ENCODE measurements at places on chromosomes 4 and X.
A peak's percentile ranks its signal among the peaks of the same experiment; 100 is the strongest.

DNA sequence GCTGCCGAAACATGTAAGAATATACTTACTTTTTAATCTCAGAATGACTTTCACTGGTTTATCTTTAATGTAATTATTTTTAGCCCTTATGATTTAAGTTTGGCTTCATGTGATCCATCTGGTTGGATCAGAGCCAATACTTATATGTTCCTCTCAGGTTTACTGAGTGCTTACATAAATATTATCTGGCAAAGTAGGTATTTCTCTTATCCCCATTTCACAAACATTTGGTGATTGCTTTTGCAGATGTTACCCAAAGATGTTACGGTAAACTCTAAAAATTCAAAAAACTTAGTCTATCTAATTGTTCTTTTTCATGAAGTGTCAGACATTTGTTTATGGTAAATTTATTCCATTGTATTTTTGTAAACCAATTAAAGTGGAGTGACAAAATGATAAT, 115.0 kb upstream of the TLL1 start:
- DNase-seq, result no peak

DNA sequence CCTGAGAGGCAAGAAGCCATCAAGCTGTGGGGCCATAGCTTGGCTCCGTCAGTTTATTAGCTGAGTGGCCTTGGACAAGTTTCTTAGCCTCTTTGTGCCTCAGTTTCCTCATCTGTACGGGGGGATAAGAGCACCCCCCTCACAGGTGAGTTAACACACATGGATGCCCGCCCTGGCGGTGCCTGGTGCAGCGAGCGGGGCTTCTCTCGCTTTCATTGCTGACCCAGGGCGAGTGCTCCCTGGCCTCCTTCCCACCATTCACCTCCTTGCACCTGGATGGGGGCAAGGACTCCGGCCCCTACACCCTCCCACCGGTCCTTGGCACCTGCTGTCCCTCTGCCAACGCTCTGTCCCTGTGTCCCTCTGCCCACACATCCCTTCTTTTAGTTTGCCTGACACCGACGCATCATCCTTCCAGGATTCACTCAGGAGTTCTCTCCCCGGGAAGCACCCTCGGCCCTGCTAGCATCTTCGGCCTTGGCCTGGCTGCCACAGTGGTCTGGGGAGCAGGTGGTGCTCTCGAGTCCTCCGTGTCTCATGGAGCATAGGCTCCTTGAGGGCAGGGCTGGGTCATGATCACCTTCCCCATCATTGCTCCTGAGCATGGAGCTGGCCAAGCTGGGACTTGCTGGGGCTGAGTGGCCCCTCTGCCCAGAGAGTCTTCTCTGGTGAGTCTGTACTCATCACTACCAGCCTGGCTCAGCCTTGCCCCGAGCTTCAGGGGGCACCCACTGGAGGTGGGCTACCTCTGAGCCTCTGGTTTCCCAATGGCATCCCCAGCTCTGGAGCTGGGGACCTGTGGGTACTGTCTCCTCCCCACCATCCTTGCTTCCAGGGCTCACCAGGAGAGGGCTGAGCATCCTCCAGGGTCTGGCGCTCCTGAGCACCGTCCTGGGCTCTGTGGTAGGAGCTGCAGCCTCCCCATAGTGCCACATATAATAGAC, 53.8 kb upstream of the SORCS2 start:
- no peak for DNase-seq

DNA sequence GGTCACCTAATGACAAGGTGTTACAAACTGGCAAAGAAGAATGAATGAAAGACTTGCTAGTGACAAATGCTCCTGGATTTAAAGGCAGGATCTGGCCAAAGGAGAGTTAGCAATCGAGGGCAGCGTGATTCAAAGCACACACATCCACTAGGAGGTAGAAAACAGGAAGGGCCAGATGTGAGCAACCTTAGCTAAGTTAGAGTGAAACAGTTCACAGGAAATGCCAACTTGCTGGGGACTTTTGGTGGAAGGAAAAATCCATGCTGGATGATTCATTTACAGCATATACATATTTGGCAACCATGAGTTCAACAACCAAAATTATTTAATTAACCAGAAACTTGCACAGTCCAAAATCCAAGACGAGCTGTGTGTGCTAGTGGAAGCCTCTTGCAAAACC, 276.9 kb downstream of the PTTG2 start:
- no peak for DNase-seq

GRCh38 chrX:13096728-13097127, 52.3 kb upstream of the FAM9C start:
- no peak for DNase-seq

DNA sequence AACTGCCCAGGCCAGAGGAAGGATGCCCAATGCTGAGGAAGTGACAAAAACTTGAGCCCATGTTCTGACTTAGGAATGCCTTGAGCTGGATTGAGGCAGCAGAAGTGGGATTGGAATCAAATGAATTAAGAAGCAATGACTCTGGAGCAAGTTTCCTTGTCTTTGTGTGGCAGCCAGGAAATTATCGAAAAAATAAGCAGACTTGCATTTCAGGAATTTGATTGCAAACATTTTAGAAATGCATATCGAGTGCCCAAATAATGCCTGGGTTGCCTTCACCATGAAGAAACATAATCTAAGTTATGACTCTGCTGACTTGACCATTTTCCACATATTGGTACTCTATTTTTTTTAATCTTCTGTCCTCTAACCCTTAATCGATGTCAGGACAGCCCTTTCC, 9.5 kb downstream of the CYTL1 start:
- no peak for DNase-seq

DNA sequence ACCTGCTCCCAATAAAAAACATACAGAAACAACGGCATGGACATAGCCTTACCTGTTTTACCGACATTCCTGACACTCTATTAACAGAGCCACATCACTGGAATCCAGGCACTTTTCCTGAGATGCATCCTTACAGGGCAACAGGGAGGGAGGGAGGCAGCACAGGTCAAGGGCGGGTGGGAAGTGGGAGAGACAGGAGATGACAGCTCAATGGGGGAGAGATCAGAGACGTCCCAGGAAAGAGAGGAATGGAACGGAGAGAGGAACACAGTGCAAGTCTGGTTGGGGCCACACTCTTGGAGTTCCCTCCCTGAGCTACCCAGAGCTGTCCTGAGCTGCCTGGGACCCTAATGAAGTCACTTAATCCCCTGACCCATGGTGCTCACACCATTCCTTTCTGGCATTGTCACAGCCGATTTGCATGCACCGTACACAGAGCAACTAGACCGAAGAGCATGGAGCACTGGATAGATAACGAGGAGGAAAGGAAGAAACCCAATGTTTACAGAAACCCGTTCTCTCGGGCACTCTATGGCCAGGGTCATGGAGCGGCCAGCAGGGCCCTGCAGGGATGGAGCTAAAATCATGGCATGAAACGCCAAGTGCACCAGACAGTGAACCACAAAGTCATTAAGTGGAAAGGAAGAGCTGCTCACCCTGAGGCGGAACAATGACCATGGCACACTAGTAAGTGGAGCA, 93.1 kb downstream of the NSUN7 start:
- DNase-seq, result no peak

DNA sequence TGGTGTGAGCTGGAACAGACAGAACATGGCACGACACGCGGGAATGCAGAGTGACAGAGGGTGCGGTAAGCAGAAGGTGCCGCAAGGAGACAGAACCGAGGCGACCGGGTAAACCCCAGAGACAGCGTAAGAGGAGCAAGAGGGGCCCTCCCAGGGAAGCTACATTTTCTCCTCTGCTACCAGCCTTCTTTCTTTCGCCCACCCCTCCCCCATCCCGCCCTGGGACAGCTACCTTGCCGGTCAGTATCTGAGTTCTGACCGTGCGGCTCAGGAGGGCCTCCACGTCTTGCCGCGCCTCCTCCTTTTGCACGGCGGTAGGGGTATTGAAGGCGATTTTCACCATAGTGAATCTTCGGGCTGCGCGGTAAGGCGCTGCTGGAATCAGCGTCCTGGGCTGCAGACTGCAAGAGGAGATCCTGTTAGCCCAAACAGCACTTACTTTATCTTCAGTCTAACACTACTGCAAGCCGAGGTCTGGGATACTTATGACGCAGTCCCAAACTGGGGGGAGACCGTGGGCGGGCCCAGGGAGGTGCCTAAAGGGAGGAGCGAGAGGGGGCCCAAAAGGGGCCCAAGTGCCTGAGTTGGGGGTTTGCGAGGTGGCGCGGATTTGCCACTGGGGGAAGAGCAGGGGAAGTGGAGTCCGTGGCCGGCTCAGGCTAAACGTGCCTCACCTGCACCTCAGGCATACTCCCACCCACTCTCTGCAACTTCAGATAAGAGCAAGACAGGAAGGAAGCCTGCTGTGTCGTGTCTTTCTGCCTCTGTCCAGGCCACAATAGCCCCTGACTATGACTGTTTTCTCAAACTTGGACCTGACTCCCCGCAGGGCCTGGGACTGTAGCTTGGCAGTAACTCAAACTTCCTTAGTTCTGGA, at the start of gene ITM2A:
Gene ITM2A (minus strand): TSS at position 462 of the 877 bp plus-strand sequence. CDS start 119 bp downstream, at position 343.
- DNase-seq, result peak; percentile 61

- no peak for DNase-seq
These were observed 13.3 kb downstream of the UBA6 start for GRCh38 chr4:67687636-67688035.

DNA sequence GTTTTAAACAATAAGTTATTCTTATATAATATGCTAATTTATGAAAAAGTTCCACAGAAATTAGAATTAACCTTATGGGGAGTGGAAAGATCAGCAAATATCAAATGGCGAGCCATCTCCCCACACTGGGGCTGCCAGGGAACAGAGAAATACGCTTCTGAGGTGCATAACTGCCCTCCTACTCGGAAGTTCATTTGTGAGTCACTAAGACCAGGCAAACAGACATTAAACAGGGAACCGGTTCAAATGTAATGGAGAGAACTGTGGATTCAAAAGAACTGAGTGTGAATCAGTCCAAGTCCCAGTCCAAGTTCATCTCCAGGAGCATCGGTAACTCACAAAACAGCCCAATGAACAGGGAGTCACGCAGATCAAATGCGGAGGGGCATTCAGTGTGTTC, 11.4 kb upstream of the S100G start:
- DNase-seq, result no peak

DNA sequence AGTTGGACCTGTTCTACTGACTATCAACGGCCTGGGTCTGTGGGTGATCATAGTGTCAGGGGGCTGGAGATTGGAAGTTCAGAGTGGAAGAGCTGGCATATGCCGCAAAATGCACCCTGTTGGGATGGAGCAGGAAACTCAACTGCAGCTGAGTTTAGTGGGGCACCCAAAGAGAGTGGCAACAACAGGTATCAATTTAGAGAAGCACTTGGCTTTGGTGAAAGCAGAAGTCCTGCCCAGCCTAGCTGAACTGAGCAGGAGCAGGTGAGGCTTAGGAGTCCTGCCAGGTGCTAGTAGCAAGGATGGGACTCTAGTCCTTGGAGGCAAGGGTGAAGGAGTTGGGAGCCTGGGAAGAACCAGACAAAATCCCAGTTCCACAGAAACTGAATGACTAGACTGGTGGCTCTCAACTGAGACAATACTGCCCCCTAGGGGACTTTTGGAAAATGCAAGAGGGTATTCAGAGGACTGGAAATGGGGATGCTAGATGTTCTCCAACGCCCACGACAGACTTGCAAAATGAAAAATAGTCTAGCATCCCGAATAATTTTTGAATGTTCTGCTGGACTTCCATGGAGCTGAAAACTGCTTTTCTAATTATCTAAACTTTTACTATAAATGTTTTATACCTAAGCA, 49.4 kb downstream of the RTL9 start:
- DNase-seq, result peak; percentile 57

DNA sequence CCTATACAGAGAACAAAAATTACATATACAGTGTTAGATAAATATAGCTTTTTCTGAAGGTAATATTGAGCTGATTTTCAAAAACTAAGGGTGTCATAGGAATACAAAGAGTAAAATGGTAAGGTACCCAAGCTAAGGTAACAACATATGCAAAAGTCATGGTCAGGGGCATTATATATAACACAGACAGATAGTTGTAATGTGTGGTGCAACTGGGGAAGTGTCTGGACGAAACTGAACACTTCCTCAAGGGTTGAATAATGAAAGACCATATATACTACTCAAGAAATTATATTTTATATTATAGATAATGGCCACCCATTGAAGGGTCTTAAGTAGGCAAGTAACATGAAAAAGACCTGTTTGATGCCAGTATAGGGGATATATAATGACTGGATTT, 262.1 kb upstream of the CXXC4 start:
- DNase-seq, result no peak

DNA sequence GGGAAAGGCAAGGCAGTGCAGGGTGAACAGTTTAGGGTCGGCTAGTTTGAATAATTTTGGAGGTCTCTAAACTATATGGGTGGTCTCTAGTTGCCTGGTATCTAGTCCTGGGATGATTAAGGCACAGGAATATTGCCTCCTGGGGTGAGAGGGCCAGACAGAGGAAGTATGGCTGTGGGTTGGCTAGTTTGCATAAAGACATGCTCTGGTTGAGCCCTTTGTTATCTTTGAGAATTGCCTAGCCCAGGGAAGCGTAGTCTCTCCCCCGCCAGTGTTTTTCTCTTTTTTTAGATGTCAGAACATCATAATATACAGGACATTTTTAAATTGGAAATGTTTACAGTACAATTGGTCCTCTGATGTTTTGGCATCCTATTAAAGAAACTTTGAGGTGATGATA, 163.5 kb downstream of the PWWP3B start:
- DNase-seq, result no peak

DNA sequence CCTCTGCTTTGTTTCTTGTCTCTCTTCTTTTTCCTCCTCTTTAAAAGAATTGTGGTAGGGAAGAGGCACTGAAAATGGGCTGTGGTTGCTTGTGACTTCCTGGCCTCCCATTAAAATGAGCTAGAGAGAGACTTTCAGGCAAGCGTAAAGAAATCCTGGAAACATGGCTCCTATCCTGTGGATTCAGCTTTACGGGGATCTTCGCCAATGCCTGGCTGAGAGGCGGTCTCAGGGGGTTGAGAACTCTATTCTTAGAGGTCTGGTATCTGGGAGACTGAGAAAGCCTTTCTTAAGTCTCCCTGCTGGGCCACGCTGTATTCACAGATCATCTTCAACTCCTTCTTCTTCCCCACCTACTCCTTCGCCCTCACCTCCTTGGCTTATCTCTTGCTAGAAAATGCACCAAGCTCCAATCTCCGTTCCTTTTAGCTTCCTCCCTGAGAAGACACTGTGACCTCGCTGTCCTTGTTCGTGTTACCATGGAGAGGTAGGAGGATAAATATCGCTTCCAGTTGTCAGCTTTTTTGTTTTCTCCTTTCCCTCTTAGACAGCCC, 542 bp upstream of the KLF8 start:
- no peak for DNase-seq

DNA sequence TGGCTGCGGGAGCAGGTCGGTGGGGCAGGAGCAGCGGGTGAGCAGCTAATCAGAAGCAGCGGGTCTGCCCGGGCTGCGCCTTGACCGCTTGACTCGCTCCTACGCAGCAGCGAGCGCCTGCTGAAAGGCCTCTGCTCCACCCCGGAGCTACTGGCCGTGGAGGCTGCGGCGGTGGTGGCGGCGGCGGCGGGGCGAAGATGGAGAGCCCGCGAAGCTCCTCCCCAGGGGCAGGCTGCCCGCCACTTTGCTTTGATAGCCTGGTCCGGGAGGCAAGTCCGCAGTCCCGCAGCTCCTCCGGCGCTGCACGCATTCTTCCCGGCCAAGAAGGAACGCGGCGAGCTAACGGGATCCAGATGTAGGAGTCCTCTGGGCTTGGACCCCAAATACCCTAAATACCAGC, 36.7 kb downstream of the PJA1 start:
- DNase-seq, result no peak

- DNase-seq, result no peak
These were observed 19.3 kb downstream of the GUCY1B1 start for GRCh38 chr4:155777971-155778735.

- DNase-seq, result no peak
These were observed 82.6 kb upstream of the ANK2 start for GRCh38 chr4:112966701-112967488.

All from stimulated activated CD4-positive, alpha-beta T cell treated with anti-CD3 and anti-CD28 coated beads, Interleukin-2, amount 100 ng/mL, for 24 hours (primary cell).